ENCODE measurements at places on chromosomes 11 and 22. TPM values are rescaled to one million over a fixed set of nuclear protein-coding genes. Genes with fewer than 3 reads are reported as not detected.

TEX12 gene
- total RNA-seq = not detected

DNA sequence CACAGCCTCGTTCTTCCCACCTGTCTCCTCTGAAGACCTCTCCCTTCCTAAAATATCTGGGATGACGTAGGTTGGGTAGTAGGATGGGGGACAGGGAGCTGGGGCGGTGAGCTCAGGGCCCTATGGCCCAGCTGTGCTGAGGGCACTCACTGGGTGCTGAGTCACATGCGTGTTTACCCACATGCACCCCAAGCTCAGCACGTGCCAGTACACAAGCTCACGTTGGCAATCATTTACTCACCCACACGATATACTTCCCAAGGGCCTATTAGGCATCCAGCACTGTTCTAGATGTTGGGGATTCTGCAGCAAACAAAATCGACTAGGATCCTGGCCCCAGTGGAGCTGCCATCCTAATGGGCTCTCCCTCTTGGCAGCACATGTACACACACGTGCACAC is 28.7 kb downstream of the ARAP1 start:
- H3K4me1 ChIP-seq = peaks cover 60% of the 10 kb centered on the region
- H3K27me3 ChIP-seq = no peaks in the 10 kb centered on the region
- DNase-seq = no peak
- peaks cover 13% of the 10 kb centered on the region for H3K36me3 ChIP-seq

DNA sequence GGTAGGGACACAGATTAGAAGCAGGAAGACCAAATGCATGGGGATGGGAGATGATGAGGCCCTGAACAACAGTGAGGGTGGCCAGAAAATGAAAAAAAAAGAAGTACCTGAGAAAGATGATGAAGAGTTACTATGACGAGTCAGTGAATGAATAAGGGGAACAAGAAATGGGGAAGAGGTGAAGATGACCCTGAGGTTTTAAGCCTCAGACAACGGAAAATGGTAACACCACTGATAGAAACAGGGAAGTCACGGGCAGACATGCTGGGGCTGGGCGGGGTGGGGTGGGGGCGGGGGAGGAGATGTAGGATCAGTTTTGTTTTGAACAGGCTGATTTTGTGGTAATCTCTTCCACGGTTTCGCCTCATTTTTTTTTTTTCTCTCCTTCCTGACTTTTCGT is 205.1 kb upstream of the CADM1 start:
- DNase-seq = no peak
- no peaks in the 10 kb centered on the region for H3K36me3 ChIP-seq
- peaks cover 4% of the 10 kb centered on the region for H3K4me1 ChIP-seq
- no peak overlapping the region for H3K27ac ChIP-seq
- no peak overlapping the region for H3K4me3 ChIP-seq

DNA sequence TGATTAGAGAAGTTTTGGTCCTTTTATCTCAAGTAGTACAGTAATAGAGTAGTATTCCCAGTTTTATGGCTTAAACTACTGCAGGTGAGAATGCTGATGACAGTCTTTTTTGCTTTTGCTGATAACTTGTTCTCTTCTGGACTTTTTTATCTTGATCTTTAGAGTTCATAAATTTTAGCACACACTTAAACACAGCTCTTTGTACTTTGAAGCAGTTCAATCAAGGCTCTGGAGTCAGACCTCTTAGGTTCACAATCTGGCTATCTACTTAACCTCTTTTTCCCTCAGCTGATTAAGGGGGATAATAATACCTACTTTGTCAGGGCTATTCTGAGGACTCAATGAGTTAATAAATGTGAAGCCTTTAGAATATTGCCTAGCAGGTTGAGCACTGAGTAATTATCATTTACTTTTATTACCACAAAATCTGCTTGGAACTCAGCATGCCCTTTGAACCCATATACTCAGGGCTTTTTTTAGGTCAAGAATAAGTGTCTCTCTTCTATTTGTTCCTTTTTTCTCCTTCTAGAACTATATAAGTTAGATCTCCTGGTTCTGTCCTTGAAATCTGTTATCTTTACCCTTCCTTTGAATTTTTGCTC is 51.9 kb downstream of the CSTF3 start:
- no peak overlapping the region for H3K4me3 ChIP-seq
- H3K27me3 ChIP-seq = no peaks in the 10 kb centered on the region
- H3K4me1 ChIP-seq = no peaks in the 10 kb centered on the region
- H3K36me3 ChIP-seq = peaks cover 6% of the 10 kb centered on the region
- H3K27ac ChIP-seq = no peak overlapping the region

DNA sequence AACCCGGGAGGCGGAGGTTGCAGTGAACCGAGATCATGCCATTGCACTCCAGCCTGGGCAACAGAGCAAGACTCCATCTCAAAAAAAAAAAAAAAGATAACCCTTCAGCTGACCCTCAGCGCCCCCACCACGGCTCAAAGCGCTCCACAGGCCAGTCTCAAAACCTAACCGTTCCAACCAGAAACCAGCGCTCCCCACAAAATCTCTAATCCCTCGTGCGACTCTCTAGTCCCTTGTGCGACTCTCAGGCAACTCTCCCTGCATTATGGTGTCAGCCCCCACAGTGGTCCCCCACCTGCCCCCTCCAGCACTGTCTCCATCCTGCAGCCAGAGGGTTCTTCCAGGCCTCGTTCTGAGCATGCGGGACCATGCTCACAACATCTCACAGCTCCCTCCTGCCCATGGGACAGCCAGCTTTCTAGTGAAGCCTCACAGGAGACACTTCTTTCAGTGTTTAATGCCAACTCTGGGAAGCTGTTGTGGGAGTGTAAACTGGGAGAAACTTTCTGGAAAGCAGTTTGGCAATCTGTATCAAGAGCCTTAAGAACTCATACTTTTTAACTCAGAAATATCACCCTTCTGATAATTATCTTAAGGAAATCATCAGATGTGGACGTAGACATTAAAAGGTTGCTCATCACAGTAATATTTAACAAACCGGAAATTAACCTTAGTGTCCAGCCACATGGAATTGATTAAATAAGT is 4.2 kb upstream of the RASGRP2 start:
- no peaks in the 10 kb centered on the region for H3K36me3 ChIP-seq
- no peaks in the 10 kb centered on the region for H3K27me3 ChIP-seq
- H3K4me3 ChIP-seq = no peak overlapping the region
- peaks cover 20% of the 10 kb centered on the region for H3K4me1 ChIP-seq
- DNase-seq = peak; percentile 51

DNA sequence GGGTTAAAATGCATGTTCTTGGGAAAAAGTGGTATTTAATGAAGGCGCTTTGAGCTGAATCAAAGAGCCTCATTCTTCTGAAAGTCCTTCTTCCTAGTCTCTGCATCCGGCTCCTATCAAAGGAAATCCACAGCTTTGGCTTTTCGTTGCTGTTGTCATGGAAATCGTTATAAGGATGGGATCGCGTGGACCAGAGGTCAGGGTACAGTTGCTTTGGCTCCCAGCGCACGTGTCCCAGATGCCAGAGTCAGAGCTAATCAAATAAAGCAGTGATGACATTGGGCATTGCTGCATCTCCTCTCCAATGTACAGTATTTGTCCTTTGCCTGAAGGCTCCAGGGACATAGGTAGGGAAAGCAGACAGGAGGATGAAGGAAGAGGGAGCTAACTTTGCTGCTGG is 181.9 kb downstream of the MYO18B start:
- no peak overlapping the region for H3K27ac ChIP-seq
- no peaks in the 10 kb centered on the region for H3K36me3 ChIP-seq
- peaks cover 17% of the 10 kb centered on the region for H3K27me3 ChIP-seq
- H3K4me1 ChIP-seq = no peaks in the 10 kb centered on the region
- H3K4me3 ChIP-seq = no peak overlapping the region

DNA sequence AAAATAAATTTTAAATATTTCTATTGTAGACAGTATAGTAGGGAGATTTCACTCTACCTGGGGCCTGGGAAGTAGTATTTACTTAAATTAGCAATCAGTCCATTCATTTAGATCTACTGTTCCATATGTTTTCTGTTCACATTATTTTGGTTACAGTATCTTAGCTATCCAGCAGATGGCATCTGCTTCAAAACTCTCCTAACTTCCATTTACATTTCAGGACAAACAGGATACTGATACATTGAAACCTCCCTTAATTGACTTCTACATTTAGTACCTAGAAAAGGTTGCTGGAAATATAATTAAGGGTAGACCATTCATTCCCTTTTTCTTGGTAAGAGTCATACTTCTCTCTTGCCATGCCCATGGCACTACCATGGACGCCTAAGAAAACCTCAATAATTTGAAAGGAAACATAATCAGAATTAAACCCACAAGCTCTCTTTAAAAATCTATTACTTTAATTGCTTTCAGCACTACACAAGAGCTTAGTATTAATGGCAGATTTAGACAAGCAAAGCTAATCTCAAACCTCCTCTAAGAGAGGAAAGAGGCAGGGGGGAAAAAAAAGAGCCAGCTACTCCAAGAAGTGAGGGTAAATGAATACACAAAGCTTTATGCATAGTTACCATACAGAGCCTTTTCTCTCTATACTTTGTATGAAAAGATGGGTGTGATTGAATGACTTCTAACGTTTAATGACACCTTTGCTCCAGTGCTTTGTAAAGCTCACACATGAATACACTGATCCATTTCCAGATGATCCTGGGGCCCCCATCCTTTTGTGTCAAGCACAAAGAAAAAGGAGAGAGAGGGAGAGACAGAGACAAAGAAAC is 131.2 kb upstream of the MTMR2 start:
- H3K27me3 ChIP-seq = no peaks in the 10 kb centered on the region
- H3K36me3 ChIP-seq = no peaks in the 10 kb centered on the region
- H3K4me3 ChIP-seq = no peak overlapping the region
- no peak for DNase-seq
